ENCODE measurements at places on chromosomes 5 and 9. TPM values are rescaled to one million over a fixed set of nuclear protein-coding genes. Genes with fewer than 3 reads are reported as not detected.

- H3K27me3 ChIP-seq = peaks cover 3% of the 10 kb centered on the region
- H3K36me3 ChIP-seq = no peaks in the 10 kb centered on the region
- H3K4me1 ChIP-seq = no peaks in the 10 kb centered on the region
- no peak overlapping the region for H3K4me3 ChIP-seq
- DNase-seq = no peak
Observed at GRCh38 chr5:6502421-6502820, 53.8 kb downstream of the UBE2QL1 start.

The FAM200C gene
- 3.2 TPM for total RNA-seq

GRCh38 chr5:175235251-175235960 is 208.6 kb downstream of the DRD1 start:
- H3K36me3 ChIP-seq = no peaks in the 10 kb centered on the region
- DNase-seq = no peak
- H3K4me1 ChIP-seq = peaks cover 8% of the 10 kb centered on the region
- no peak overlapping the region for H3K27ac ChIP-seq
- peaks cover 4% of the 10 kb centered on the region for H3K27me3 ChIP-seq
- no peak overlapping the region for H3K4me3 ChIP-seq

The PCDHGC3 gene
- total RNA-seq = 68.2 TPM

The MSX2 gene
- 0.56 TPM for total RNA-seq

DNA sequence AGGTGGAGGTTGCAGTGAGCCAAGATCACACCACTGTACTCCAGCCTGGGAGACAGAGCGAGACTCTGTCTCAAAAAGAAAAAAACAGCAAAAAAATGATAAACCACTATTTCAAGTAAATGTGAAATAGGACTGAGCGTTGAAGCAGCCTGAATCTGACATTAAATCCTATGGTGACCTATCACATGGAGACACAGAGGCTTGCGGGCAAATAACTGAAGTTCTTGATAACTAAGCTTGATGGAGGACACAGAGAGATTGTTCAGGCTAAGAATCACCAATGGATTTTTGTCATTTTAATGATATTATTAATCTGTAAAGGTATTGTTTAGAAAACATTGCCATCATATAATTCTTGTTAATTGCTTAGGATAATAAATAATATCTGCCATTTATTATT is 15.7 kb upstream of the IL6ST start:
- DNase-seq = no peak
- no peaks in the 10 kb centered on the region for H3K27me3 ChIP-seq
- no peak overlapping the region for H3K4me3 ChIP-seq

DNA sequence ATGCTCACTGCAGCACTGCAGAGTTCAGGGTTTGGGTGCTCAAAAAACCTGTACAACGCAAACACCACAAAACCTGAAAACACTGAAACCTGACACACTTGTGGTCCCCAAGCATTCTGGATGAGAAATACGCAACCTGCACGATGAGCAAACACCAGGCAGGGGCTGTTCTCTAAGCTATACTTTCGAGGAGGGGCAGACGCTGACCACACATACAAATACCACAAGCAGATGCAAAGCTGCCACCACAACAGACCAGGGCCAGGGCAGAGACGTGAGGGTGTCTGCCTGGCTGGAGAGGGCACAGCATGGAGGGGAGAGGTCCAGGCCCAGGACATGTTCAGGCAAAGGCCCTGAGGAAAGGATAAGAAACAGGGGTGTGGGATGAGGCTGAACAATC is 23.0 kb downstream of the BARHL1 start:
- H3K27ac ChIP-seq = no peak overlapping the region
- H3K4me1 ChIP-seq = peaks cover 52% of the 10 kb centered on the region
- peaks cover 21% of the 10 kb centered on the region for H3K36me3 ChIP-seq
- peaks cover 5% of the 10 kb centered on the region for H3K27me3 ChIP-seq

DNA sequence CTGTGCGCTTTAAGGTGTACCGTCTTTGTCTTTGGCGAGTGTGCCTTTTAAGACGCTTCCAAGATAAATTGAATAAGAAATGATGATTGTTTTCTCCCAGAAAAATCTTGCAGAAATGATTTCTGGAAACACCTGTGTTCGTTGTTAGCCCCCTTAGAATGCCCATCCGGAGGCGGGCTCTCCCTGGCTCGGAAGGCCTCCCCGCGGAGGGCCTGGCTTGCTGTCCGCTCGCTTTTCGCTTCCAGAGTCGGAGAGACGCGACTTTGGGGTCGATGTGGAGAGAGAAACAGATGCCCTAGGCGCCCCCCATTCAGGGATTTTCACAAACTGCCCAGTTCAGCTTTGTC is 23.9 kb downstream of the LECT2 start:
- H3K4me3 ChIP-seq = peak overlapping the region; percentile 80
- no peak overlapping the region for H3K27ac ChIP-seq
- DNase-seq = peak; percentile 18
- peaks cover 6% of the 10 kb centered on the region for H3K27me3 ChIP-seq
- H3K36me3 ChIP-seq = no peaks in the 10 kb centered on the region

DNA sequence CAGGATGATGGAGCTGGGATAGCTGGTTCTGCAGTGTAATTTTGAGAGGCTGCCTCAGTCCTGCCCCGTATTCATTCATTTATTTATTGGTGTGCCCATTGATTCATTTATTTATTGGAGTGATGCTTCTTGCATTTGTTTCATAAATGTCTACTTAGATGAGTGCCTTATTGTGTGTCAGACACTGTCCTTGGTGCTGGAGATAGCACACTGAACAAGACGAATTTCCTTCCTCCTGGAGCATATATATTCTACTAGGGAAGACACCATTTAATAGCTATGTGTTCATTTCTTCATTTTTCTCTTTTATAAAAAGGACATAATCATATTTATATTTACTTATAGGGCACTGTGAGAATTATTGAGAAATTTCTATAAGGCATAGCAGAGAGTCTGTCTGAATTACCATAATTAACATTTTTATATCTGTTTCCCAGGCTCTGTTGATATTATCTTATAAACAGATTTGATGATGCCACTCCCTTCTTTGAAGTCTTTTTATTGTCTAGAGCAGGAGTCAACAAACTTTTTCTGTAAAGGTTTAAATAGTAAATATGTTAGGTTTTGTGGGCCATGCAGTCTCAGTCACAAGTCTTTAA is 433.9 kb upstream of the ZNF608 start:
- H3K27ac ChIP-seq = no peak overlapping the region
- DNase-seq = no peak
- H3K4me3 ChIP-seq = no peak overlapping the region
- H3K4me1 ChIP-seq = no peaks in the 10 kb centered on the region

DNA sequence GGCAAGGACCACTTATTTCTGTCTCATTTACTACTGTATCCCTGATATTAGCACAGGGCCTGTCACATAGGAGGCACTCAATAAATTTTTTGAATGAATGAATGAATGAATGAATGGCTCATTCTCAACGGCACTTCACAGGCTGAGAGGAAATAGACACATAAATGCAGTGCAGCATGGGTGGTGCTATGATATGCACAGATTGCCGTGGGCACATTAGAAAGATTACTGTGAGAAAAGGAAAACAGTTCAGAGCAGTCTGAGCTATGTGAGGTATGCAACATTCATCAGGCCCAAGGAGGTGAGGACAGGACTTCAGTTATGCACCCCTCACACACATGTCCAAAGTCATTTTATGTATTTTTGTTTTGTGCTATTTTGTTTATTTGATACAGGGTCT is 6.4 kb upstream of the NOL6 start:
- peaks cover 2% of the 10 kb centered on the region for H3K27me3 ChIP-seq
- no peaks in the 10 kb centered on the region for H3K36me3 ChIP-seq
- DNase-seq = no peak
- no peak overlapping the region for H3K4me3 ChIP-seq

The TRIP13 gene
- total RNA-seq = 8.4 TPM

DNA sequence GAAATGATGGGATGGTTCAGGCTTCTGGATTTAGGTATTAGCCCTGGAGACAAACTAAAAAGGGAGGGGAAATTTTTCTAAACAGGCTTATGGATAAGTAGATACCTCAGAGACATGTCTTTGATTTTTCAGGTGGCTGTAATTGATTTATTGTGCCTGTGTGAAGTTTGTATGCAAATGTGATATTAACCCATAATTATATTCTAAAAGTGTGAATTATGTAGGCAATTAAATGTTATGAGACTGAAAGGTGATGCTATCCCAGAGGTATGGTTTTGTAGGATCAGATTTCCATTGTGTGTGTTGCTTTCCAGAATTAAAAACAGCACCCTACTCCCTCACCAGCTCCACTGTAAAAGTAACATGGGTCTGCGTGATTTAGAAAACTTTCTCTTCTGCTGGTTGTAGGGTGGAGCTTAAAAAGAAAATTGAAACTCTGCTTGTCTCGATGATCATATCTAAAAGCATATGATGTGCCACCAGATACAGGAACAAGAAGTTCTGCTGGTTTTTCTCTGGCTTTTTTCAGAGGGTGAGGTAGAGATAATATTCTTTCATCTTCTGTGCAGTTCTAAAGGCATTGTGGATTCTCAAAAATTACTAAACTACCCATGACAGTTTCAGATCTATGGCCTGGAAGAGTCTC is 71.8 kb upstream of the TAF11L2 start:
- no peaks in the 10 kb centered on the region for H3K36me3 ChIP-seq
- DNase-seq = no peak
- no peak overlapping the region for H3K27ac ChIP-seq
- H3K4me3 ChIP-seq = no peak overlapping the region
- no peaks in the 10 kb centered on the region for H3K27me3 ChIP-seq

DNA sequence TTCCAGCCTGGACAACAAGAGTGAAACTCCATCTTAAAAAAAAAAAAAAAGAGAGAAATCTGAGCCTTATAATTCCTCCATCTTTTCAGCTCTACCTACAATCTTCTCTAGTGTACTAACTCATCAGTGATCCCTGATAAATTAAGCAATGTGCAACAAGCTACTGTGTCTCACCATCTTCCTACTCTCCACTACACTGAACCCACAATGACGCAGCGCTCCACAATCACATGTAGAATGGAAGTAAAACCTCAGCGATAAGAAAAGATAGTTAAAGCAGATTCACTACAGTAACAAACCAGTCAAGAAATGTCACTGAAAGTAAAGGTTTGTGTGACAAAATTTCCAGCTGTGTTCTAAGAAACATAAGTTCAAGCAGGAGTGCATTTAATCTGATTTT is 13.5 kb downstream of the ABCA1 start:
- peaks cover 15% of the 10 kb centered on the region for H3K36me3 ChIP-seq
- peak overlapping the region; percentile 6 for H3K27ac ChIP-seq
- peaks cover 62% of the 10 kb centered on the region for H3K4me1 ChIP-seq
- H3K4me3 ChIP-seq = no peak overlapping the region
- peaks cover 2% of the 10 kb centered on the region for H3K27me3 ChIP-seq
- no peak for DNase-seq

The CRHBP gene
- 108 TPM for total RNA-seq

The PFN3 gene
- not detected for total RNA-seq

GRCh38 chr5:61431923-61432620 is 100.0 kb downstream of the ZSWIM6 start:
- peaks cover 7% of the 10 kb centered on the region for H3K27me3 ChIP-seq
- H3K4me1 ChIP-seq = peaks cover 23% of the 10 kb centered on the region
- no peak for DNase-seq

The CDH18 gene
- 0.33 TPM for total RNA-seq

Data from endothelial cell (in vitro differentiated cells).